RCC 7860 (cell line): ENCODE measurements at places on chromosomes 1 and 21.

GRCh38 chr1:97423403-97423802, 497.4 kb downstream of the DPYD start:
- DNase-seq = no peak

- no peak for DNase-seq
These were observed 238.2 kb upstream of the AJAP1 start for GRCh38 chr1:4416189-4416588.

DNA sequence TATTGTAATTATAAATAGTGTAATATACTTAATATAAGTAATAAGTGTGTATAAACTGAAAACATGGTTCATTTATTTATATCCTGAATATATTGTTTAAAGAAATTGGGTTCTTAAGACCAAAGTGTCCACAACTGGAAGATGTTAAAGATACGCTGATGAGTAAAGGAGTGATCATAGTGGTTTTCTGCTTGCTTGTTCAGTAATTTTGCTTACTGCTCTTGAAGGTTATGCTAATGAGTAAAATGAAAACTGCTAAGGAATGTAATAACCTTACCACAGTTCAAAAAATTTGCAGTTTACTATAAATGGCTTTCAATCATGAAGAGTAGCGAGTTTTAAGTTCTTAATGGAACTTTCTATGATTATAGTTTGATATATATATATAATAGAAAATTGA, 22.0 kb downstream of the DONSON start:
- no peak for DNase-seq

- no peak for DNase-seq
These were observed 231.8 kb downstream of the KCNH1 start for GRCh38 chr1:210901981-210902770.

GRCh38 chr1:164769486-164770130, 210.6 kb downstream of the PBX1 start:
- DNase-seq = no peak

DNA sequence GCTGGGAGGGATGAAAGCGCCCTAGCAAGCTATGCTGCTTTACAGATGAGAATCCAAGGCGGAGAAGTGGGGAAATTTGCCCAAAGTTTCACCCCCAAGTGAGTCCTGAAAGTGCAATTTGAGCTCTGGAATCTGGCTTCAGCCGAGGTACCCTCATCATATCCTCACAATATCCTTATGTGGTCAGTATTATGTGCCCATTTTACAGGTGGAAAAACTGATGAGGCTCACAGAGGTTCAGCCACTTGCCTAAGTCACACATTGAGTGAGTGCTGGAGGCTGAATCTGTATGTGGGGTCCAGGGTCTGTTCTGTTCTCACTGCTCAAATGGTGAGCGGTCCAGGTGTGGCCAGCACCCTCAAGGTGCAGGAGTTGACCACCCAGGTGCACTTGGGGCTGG, 85.3 kb downstream of the MATN1 start:
- no peak for DNase-seq

GRCh38 chr1:214882616-214883015, 199.9 kb upstream of the KCNK2 start:
- DNase-seq = no peak

DNA sequence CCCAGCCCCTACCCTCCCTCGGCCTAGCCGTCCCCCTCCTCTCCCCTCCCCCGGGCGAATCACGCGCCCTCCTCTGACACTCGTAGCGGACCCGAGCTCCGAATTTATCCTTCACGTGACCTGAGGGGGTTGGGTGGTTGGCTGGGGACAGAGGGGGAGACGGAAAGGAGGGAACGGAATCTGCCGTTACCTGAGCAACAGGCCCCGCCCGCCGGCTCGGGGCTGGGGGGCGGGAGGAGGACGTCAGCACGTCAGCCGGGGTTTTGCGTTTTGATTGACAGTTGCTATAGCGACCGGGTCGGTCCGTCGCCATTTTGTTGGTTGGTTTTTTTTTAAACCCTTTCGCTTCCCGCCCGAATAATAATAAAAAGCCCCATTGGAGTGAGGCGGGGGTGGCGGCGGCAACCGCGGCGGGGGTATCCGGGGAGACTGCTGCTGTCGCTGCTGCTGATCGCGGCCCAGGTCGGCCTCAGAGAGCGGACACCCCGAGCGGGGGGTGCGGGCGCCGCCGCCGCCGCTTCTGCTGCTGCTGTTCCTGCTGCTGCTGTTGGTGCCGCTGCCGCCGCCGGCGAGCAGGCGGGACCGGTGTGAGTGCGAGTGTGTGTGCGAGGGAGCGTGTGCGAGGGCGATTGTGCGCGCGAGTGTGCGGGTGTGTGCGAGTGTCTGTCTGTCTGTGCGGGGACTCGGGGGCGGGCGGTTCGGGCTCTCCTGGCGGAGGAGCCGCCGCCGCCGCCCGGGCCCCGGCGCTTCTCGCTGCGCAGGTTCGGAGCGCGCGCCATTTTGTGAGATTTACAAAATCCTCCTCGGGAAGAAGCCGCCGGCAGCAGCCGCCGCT, at the start of gene DYRK1A:
TSS of gene DYRK1A (plus strand) at position 292 of the 835 bp plus-strand sequence. CDS start 53,602 bp downstream, outside the sequence.
- peak; percentile 97 for DNase-seq

GRCh38 chr1:90713741-90714509, 3.2 kb downstream of the BARHL2 start:
- DNase-seq = no peak

DNA sequence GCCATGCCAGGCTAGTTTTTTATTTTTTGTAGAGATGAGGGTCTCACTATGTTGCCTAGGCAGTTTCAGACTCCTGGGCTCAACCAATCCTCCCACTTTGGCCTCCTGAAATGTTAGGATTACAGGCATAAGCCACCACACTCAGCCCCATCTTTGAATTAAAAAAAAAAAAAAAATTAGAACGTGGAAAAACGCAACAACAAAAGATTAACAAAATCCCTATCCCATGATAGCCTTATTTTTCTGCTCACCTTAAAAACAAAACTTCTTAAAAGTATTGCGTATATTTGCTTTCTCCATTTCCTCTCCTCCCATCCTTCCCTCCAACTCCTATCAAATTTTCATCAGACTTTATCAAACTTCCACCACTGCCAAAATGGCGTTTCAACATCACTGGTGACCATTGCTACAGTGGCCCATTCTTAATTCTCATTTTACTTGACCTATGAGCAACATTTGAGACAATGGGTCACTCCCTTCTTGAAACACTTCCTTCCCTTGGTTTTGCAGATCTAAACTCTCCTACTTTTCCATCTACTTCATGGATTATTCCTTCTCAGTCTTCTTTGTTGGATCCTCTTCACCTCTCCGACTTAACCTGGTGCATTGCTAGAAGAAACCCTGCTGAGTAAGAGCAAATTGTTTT, 579 bp upstream of the ZNF684 start:
- DNase-seq = no peak

DNA sequence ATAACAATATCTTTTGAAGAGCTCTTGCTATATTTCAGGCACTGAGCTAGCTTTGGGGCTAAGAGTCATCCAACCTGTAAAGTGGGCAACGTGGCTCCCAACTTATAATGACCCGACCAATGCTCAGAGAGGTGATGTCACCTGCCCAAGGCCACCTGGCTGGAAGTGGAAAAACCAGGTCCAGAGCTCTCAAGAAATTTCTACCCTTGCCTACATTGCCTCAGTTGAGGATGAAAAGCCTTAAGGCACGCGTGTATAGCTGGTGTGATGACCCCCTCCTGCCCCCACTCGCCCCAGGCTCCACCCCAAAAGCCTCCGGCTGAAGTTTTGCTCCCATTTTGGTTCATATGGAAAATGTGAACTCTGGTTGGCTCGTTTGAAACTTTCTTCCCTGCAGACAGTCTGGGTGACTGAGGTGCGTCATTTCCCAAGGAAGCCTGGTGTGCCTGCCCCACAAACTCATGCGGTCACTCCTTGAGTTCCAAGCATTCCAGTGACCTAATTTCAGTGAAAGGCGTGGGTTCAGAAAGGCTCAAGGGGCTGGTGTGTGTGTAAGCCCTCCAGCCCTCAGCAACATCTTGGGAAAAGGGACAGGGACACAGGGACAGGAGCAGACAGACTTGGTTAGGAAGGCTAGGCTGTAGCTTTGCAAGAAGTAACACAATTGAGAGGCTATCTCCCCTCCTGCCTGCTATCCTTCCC, 20.5 kb downstream of the HTR1D start:
- DNase-seq = peak; percentile 98

- DNase-seq = no peak
These were observed 52.2 kb downstream of the ACP6 start for GRCh38 chr1:147618077-147618569.

GRCh38 chr1:221437926-221438325, 304.0 kb downstream of the DUSP10 start:
- DNase-seq = peak; percentile 71

DNA sequence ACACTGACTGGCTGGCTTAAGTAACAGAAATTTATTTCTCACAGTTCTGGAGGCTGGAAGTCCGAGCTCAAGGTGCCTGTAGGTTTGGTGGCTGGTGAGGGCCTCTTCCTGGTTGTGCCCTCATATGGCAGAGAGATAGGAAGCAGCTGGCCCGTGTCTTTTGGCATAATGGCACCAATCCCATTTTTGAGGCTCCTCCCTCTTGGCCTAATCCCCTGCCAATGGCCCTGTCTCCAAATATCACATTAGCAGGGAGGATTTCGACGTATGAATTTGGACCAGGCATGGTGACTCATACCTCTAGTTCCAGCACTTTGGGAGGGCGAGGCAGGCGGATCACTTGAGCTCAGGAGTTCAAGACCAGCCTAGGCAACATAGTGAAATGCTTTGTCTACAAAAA, 37.4 kb downstream of the AGPAT3 start:
- DNase-seq = no peak

DNA sequence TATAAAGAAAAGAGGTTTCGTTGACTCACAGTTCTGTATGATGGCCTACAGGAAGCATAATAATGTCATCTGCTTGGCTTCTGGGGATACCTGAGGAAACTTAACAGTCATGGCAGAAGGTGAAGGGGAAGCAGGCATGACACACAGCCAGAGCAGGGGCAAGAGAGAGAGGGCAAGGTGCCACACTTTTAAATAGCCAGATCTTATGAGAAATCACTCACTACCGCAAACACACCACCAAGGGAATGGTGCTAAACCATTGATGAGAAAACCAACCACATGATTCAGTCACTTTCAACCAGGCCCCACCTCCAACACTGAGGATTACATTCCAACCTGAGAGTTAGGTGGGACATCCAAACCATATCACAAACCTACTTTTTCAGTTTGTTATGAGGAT, 245.9 kb upstream of the SGIP1 start:
- DNase-seq = no peak

DNA sequence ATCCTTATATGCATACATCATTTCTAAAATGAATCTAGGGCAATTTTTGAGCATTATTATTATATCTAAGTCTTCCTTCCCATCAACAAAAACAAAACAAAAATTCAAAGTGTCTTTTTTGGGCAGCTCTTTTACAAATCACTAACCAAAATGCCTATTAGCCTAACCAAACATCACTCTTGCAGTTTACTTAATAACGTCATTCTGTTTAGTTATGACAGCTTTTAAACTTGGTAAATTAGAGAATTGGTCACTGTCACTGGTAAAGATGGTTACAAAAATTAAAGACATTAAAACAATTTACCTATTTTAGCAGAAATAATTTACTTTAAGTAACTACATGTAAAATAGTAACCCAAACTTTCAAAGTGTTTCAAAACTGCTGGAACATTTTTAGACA, 2.8 kb downstream of the ARHGAP29 start:
- no peak for DNase-seq

DNA sequence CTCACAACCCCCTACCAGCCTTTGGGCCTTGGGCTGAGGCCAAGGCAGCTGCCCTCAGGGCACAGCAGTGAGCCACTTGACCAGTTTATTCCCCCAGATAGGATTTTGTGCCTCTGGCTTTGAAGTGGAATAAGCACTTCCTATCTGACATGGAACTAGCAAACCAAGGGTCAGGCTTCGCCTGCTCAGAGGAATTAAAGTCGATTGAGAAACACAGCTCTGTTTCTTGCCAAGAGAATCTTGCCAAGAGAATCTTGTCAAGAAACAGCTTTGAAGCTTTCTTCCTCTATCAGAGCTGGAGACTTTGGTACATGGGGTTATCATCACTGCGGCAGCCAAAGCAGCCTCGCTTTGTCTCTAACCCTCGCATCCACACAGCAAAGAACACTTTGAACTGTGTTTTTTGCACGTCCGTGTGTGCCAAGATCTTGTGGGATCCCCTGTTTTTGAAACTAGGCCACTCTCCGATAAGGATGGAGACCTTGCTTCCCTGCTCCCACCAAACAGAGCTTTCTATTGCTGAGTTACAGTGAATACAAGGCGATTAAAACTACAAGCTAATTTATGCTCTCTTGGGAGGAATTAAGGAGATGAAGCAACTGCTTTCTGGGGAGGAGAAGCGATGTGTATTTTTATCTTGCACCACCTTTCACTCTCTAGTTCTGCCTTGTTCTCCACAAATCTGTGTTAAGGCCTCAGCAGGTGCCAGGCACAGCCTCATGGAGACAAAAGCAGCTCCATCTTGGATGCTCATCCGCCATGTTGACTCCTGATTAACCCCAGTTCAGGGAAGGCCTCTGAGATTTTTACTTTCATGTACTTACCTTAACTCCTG, 67.3 kb downstream of the RHOU start:
- no peak for DNase-seq

GRCh38 chr1:220924331-220924970, 45.2 kb downstream of the HLX start:
- DNase-seq = no peak

GRCh38 chr1:109826446-109826845, 62.7 kb upstream of the EPS8L3 start:
- DNase-seq = no peak

DNA sequence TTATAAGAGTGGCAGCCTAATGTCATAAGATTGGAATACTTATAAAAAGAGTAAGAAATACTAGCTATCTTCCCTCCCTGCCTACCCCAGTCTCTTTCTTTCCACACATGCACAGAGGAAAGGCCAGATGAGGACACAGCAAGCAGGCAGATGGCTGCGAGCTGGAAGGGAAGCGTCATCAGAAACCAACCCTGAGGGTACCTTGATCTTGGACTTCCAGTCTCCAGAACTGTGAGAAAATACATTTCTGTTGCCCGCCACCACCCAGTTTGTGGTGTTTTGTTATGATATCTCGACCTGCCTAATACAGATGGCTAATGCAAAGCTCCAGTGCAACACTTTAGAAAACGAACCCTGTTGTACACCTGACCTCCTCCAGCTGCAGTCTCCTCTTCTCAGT, 2.3 kb upstream of the OR2C3 start:
- no peak for DNase-seq

DNA sequence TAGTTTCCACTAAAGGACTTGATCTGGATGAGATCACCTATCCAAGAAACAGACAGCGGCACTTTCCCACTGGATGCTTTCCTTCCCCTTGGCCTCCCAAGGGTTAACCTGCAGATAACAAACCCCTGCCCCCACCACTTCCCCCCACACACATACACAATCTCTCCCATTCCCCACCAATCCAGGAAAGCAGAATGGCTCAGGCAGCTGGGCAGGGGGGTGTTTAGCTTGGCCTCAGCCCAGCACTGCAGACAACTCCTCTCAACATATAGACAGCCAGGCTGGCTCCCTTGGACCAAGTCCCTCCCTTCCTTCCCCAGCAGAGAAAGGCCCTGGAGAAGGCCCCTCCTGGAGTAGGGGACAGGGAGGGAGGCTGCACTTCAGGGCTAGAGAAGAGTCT, 24.6 kb downstream of the PLEKHA6 start:
- no peak for DNase-seq
